ENCODE measurements at places on chromosomes 7 and 10.
A peak's percentile ranks its signal among the peaks of the same experiment; 100 is the strongest.

DNA sequence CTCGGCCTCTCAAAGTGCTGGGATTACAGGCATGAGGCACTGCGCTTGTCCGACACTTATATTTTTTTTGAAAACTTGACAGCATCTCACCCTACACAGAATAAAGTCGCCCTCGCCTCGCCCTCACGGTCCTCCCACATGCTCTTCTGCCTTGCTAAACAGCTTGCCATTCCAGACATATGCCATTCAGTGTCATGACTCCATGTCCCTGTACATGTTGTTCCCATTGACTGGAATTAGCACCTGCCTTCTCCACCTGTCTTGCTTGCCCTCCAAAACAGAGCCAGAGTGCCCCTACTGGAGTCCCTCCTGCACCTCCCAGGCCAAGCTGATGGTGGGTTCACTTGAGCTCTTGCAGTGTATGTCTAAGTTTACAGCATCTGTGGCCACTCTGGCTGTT, 6.2 kb downstream of the NIPSNAP2 start:
- DNase-seq = no peak

- DNase-seq = no peak
Measured at GRCh38 chr7:10908600-10908999, 65.1 kb upstream of the PHF14 start.

DNA sequence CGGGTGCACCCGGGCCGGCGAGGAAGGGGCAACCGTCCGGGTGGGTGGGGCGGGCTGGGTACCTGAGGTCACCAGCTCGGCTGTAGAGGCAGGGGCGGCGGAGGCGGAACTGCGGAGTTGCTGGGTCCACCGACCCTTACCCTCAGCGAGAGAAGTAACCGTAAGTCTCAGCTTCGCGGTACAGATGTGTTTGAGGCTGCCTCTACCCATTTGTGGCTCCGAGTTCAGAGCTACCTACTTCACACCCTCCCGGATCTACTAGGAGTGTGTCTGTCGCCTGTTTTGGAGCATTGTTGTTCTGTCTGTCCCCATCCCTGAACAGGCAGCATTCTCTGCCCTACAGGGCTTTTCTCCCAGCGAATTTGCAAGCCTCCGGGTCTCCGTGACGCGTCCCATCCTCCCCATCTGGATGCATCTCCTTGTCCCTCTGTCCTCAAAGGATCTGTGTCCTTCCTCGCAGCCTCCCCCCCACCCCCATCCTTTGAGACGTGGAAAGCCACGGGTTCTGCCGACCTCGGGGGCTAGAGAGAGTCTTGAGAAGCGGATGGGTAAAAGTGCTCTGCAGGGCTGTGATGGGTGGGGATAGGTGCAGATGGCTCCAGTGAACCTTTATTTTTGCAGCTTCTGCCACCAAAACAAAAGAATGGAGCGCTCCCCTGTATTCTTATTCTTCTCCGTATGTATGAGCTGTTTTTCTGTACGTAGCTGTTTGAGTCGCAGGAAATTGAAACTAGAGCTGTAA, 757 bp downstream of the ANKIB1 start:
- peak; percentile 11 for DNase-seq

- DNase-seq = no peak
Measured at GRCh38 chr10:60894786-60895185, 49.2 kb downstream of the RHOBTB1 start.

GRCh38 chr10:42940487-42941294, 136.2 kb upstream of the RET start:
- no peak for DNase-seq

DNA sequence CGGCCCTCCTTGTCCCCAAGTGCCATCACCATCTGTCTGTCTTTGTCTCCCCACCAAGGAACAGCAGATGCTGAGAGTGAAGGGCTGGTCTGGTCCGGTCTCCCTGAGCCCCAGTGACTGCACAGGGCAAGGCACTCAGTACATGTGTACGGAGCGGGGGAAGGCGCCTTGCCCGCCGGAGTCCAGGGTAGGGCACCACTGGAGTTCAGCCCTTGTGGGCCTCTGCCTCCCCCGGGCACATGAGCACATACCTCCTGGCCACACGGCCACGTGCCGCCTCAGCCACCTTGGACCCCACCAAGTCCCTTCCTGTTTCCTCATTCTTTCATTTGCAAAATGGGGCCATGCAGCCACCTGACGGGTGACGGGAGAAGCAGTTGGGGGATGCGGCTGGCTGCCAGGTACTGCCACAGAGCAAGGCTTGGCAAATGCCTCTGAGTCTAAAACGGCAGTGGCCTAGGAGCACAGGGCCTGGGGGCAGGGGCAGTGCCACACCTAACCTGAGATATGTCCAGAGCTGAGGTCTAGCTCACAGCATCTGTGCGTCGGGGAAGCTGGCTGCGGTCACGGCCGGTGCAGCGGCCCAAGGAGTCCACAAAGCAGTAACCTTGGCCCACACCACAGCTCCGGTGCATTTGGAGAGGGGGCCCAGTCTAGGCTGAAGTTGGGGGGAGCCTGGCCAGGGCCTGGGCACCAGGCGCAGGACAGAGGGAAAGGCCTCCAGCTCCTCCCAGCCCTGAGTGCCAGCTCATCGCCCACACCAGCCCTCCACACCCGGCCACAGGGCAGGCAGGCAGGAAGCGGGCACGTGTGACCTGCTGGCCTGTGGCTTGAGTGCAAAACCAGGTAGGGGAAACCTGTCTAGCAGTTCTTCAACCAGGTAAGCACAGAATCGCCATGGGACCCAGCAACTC, 5.2 kb downstream of the ADAP1 start:
- no peak for DNase-seq

DNA sequence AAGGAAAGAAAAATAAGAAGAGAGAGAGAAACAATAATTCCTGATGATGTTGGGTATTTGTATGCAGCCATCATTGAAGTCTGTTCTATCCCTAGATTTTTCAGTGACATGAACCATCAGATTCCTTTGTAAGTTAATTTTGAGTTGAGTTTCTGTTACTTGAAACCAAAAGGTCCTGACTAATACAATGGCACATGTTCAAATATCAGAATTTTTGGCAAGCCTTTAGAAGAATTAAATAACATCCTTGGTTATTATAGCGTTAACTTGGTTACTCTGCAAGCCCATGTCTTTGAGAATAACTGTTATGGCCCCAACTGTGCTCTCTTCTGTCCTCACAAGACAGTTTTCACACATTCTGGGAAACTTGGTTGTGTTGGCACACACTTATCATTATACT, 66.5 kb downstream of the SYPL1 start:
- DNase-seq = no peak

DNA sequence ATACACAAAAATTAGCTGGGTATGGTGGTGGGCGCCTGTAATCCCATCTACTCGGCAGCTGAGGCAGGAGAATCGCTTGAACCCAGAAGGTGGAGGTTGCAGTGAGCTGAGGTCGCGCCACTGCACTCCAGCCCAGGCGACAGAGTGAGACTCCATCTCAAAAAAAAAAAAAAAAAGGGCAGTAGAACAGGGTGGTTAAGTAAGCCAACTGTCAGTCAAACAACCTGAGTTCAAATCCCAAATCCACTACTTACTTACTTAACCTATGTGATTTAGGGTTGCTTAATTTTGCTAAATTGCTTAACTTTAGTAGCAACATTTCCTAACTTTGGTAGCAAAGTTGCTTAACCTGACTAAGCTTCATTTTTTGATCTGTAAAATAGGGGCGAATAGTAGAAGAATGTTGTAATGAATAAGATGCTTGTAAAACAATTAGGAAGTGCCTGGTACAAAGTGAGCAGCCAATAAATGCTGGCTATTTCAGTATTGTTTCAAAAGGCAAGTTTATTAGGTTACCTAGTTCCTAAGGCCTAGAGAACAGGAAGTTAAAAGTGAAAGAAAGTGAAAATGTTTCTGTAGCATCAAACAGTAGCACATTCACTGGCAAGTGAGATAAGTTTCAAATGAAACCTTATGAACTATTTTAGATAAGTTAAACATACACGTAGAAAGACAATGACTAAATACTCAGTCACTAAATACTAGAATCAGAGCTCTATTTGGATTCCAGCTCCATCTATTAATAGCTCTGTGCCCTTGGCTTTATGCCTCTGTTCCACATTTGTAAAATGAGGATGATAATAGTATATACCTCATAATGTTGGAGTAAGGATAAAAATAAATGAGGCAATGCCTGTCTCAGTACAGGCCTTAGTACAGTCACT, 64.3 kb downstream of the HOXA1 start:
- no peak for DNase-seq
